ENCODE measurements at places on chromosomes 12 and 14.
A peak's percentile ranks its signal among the peaks of the same experiment; 100 is the strongest.

GRCh38 chr12:105060715-105061378 is 23.4 kb downstream of the ALDH1L2 start:
- DNase-seq = no peak

DNA sequence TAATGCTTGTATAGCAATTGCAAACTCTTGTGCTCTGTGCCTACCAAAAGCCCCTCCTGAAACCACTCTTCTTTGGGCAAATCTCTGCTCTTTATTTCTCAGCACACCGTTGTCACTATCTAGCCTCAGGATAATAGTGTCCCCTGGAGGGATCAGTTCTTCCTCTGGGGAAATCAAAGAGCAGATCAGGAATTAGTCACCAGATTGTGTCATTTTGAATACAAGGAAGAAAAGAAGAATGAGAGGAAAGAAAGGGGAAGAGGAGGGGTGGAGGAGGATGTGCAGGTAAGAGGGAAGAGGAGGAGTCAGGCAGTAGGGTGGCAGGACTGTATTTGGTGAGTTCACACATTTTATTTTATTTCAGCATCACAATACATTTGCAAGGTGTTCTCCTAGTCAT is 256.4 kb downstream of the GRIN2B start:
- no peak for DNase-seq

- DNase-seq = no peak
Measured at GRCh38 chr14:105177082-105177481, 4.0 kb downstream of the NUDT14 start.

- DNase-seq = no peak
Measured at GRCh38 chr12:92629349-92630065, 73.3 kb upstream of the PLEKHG7 start.

DNA sequence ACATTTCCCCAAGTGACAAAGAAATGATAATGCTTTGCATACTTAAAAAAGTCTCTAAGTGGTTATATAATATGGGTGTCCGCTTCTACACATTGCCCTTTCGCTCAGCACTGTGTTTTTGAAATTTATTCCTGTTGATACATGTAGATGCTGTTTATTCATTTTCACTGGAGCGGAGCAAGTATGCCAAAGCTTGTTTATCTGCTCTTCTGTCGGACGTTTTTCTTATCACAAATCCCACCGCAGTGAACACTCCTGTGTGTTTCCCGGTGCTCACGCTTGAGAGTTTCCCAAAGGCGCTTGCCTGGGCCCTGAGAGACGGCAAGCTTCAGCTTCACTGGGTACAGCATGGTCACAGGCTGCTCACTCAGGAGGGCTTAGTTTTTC is 50.2 kb downstream of the TPCN1 start:
- DNase-seq = no peak

DNA sequence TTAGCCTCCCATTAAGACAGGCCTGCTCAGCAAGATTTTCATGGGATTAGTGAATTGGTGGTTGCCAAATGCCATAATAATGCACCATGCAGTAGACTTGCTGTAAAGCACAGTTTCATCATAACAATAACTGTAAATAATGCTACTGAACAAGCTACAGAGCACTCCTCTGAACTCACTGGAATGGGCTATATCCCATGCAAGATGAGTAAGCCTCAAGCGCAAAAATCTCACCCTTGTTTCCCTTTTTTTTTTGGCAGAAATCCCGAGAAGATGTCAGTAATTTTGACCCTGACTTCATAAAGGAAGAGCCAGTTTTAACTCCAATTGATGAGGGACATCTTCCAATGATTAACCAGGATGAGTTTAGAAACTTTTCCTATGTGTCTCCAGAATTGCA is 145.9 kb upstream of the HIF1A start:
- no peak for DNase-seq

GRCh38 chr14:88542857-88543795 is 11.7 kb downstream of the PTPN21 start:
- no peak for DNase-seq

DNA sequence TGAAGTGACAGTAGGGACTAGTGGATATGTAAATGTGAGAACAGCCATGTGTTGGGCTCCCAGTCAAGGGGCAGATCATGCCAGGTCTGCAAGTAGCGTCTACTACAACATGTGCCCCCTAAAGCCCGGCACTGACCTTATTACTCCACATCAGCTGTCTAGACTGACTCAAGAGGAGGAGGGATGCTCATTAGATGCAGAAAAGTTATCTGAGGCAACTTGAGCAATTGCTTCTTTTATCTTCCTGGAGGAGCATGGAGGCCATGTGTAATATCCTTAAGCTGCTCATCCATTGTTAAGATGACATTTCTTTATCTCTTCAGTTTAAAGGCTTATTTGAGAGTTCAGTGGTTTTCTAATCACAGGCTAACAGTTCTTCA is 404.7 kb upstream of the FLRT2 start:
- no peak for DNase-seq

DNA sequence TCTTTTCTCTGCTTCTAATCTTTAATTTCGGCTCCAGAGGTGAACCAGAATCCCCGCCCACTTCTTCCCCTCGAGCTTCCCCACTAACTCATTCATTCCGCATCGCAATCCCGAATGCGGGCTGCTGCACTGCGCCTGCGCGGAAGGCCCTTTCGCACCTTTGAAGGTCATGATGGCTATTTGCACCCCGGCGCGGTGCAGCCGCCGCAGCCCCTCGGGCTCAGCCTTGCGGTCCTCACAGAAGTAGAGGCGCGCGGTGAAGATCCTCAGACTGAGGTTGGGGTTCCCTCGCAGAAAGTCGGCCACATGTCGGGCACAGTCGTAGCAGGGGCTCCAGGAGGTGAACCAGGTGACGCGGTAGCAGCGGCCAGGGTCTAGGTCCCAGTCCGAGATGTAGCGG is 7.6 kb downstream of the AICDA start:
- DNase-seq = no peak

GRCh38 chr12:43362910-43363694 is 188.9 kb downstream of the ADAMTS20 start:
- no peak for DNase-seq

- peak; percentile 89 for DNase-seq
Measured at GRCh38 chr14:74612350-74613021, 449 bp upstream of the LTBP2 start.

GRCh38 chr12:3371018-3371417 is 120.0 kb upstream of the PRMT8 start:
- no peak for DNase-seq

GRCh38 chr14:42224053-42224888 is 617.6 kb downstream of the LRFN5 start:
- no peak for DNase-seq

- no peak for DNase-seq
Measured at GRCh38 chr14:103943673-103944072, 1.3 kb upstream of the RD3L start.

GRCh38 chr12:118103201-118103600 is 610 bp downstream of the VSIG10 start:
- DNase-seq = no peak

- no peak for DNase-seq
Measured at GRCh38 chr12:125351788-125352187, 286.6 kb downstream of the AACS start.

DNA sequence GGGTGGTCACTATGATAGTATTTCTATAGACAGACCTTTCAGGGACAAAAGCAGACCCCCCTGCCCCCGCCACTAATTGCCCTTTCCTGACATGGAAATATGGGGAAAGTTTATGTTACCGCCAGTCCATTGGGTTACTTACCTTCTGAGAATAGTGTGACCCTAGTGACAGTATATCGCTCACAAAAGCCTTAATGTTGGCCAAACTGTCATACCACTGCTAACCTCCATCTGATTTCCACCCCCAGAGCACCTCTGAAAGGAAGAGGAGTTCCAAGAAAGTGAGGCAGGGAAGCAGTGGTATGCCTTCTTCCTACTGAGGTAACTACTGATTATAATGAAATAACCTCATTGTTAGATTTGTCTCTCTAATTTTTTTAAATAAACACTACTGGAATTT is 67.5 kb upstream of the CCDC91 start:
- DNase-seq = no peak

- no peak for DNase-seq
Measured at GRCh38 chr14:51368721-51369163, 128.7 kb downstream of the TMX1 start.

GRCh38 chr14:99548255-99548654 is 55.8 kb downstream of the CCDC85C start:
- no peak for DNase-seq

GRCh38 chr12:89523843-89524540 is 604 bp downstream of the GALNT4 start:
- DNase-seq = no peak

DNA sequence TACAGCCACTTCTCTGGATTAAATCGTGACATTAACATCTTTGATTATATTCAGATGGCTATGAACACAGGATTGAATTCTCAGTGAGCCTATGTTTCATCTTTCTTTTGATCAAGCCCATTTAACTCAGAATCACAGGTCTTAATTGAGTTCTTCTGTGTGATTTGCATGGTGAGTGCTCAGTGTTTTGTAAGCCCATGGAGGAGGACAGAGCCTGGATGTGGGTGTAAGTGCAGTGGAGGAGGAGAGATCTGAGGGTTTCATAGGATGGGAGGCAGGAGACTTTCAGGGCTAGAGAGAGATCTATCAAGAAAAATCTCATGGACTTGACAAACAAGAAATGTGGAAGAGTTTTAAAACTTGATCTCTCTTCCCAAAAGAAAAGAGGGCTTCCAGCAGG is 5.3 kb upstream of the TESPA1 start:
- no peak for DNase-seq

DNA sequence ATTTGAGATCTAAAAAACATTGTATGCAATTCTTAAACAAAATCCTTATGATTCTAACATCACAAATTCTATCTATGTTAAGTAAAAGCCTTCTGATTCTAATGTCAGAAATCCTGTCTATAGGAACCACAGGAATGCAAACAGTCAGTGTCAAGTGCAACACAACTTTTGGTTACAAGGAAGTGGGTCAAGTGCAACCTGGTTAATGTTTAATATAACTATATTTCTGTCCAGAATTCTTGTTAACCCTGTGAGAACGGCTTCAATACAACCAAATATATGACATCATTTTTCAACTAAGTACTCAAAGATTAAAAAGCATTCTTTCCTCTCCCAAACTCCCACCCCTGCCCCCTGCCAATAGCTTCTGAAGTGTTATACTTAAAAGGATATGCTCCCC is 107.9 kb upstream of the PLEKHA5 start:
- no peak for DNase-seq

DNA sequence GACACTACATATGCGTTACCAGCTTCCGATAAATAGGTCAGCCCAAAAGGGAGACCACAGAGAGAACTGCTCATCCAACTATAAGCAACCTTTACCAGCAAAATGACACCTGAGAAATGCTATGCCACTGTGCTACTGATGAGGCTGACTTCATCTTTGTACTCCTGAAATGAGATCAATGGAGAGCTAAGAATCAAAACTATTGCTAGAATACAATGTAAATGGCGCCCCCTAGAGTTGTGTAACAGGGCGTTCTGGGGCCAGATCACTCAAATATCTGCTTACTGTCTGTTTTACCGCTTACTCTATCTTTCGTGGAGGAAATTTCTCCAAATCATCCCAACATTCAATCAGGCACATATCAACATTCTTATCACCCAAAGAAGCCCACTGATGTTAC is 4.6 kb downstream of the ZNF384 start:
- no peak for DNase-seq

- DNase-seq = no peak
Measured at GRCh38 chr12:130013771-130014484, 110.1 kb upstream of the TMEM132D start.

DNA sequence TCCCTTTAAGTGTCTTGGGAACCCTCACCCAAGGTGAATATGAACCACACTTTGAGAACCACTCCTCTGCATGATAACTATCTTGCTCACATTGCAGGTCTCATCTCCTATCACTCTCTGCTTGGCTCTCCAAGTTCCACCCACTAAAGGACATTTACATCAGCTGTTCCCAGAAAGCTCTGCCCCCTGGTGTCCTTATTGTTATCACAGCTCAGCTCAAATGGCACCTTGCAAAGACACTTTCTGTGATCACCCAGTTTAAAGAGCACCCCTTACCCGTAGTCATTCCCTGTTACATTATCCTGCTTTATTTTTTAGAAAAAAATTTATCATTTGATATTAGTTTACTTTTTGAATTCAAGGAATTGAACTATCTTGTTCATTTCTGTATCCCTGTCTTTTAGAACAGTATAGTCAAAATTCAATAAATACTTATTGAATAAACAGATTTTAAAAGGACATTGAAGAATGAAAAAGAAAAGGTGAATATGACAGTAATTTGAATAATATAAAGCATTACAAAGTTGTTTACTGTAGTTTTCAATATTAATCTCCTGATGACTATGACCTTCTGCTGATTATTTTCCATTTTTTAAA is 20.5 kb upstream of the GUCY2C start:
- DNase-seq = no peak

DNA sequence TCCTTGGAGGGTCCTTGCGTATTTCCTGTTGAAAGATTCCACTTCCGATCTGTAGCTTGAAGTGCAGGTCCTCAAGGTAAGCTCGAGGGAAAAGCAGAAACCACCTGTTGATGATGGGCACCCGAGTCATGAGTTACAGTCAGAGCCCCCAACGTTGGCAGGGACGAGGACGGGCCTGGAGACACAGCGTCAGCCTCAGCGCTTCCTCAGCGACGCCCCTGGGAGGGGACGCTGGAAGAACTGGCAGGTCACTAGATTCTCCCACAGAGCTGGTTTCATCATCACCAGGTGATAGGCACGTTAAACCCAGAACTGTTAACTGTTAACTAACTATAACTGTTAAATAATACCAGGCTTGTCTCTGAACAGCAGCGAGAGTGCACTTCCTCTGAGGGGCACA is 101.8 kb downstream of the TNFAIP2 start:
- no peak for DNase-seq

DNA sequence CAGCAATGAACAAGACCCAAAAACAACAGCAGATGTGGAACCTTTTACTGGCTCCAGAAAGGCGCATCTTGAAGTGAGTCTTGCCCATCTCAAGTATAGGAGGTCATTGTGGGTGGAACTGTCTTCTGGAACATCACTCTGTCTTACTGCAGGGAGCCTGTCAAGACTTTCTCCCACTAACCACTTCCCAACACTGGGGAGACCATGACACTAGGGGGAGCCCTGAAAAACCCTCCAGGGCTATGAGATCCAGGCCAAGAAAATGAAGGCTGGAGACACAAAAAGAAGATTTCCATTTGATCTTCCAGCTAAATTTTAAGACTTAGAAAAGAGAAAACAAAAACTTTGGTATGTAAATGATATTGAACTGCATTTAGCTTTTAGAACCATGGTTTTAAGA is 13.5 kb upstream of the ATG14 start:
- DNase-seq = no peak

DNA sequence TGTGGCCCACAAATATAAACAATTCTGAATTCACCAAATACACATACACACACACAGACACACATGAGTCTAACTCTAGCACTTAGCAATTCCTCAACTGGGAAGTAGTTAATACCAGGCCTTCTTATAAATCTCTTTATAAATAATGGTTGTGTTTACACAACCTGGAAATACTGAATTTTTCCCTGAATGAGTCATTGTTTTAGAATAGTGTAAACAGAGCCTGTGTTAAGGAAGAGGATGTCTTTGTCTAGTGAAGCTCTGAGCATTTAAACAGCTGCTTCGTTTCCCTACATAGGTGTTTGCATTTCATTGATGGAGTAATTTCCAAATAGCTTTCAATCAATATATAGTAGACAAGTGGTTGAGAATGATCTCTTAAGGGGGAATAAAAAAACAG is 218.8 kb downstream of the BTG1 start:
- no peak for DNase-seq
